ENCODE measurements at places on chromosomes 11 and 22. TPM values are rescaled to one million over a fixed set of nuclear protein-coding genes. Genes with fewer than 3 reads are reported as not detected.

Gene C1QTNF5
- 4.0 TPM for total RNA-seq

DNA sequence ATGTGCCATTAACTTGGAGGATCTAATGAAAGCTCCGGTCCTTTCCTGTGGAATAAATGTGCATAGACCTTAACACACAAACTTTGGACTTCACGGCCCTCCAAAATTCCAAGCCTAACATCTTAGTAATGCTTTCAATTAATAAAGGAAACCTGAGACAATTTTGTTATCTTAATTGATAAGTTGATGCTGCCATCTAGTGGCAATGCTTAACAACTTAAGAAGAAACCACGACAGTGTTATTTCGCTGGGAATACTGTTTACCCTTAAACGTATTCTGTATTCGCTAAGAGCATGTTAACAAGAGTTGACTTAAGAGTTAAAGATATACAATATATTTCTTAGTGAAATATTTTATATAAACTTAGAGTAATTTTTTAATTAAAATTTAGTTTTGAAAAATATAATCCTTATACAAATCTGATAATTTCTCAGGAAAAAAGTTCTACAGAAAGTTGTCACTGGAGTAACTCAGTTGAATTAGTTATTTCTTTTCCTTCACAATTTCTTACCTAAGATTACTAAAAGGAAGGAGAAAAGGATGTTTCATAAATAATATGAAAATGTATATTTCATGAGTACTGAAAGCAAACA is 35.0 kb upstream of the OR9G4 start:
- no peak overlapping the region for H3K27ac ChIP-seq
- no peaks in the 10 kb centered on the region for H3K36me3 ChIP-seq
- DNase-seq = no peak
- H3K27me3 ChIP-seq = no peaks in the 10 kb centered on the region

GRCh38 chr22:46913351-46913750 is 150.9 kb downstream of the TBC1D22A start:
- H3K4me3 ChIP-seq = no peak overlapping the region
- H3K27me3 ChIP-seq = no peaks in the 10 kb centered on the region
- H3K36me3 ChIP-seq = no peaks in the 10 kb centered on the region
- H3K4me1 ChIP-seq = no peaks in the 10 kb centered on the region

GRCh38 chr11:75524665-75525432 is 892 bp downstream of the GDPD5 start:
- H3K36me3 ChIP-seq = no peaks in the 10 kb centered on the region
- H3K27me3 ChIP-seq = no peaks in the 10 kb centered on the region
- no peak for DNase-seq
- H3K4me3 ChIP-seq = peak overlapping the region; percentile 74
- H3K27ac ChIP-seq = no peak overlapping the region

- no peaks in the 10 kb centered on the region for H3K4me1 ChIP-seq
- H3K27ac ChIP-seq = no peak overlapping the region
- no peaks in the 10 kb centered on the region for H3K27me3 ChIP-seq
- DNase-seq = no peak
Measured at GRCh38 chr11:50080256-50080655, 47.6 kb downstream of the OR4C45 start.

- H3K4me3 ChIP-seq = no peak overlapping the region
- peaks cover 4% of the 10 kb centered on the region for H3K4me1 ChIP-seq
- no peak overlapping the region for H3K27ac ChIP-seq
- peaks cover 4% of the 10 kb centered on the region for H3K27me3 ChIP-seq
- H3K36me3 ChIP-seq = no peaks in the 10 kb centered on the region
Measured at GRCh38 chr22:22058633-22059290, 76.2 kb upstream of the TOP3B start.

GRCh38 chr22:42509548-42509947 is 10.0 kb downstream of the RRP7A start:
- H3K4me3 ChIP-seq = no peak overlapping the region
- no peaks in the 10 kb centered on the region for H3K4me1 ChIP-seq
- DNase-seq = no peak
- H3K27ac ChIP-seq = no peak overlapping the region
- no peaks in the 10 kb centered on the region for H3K27me3 ChIP-seq

DNA sequence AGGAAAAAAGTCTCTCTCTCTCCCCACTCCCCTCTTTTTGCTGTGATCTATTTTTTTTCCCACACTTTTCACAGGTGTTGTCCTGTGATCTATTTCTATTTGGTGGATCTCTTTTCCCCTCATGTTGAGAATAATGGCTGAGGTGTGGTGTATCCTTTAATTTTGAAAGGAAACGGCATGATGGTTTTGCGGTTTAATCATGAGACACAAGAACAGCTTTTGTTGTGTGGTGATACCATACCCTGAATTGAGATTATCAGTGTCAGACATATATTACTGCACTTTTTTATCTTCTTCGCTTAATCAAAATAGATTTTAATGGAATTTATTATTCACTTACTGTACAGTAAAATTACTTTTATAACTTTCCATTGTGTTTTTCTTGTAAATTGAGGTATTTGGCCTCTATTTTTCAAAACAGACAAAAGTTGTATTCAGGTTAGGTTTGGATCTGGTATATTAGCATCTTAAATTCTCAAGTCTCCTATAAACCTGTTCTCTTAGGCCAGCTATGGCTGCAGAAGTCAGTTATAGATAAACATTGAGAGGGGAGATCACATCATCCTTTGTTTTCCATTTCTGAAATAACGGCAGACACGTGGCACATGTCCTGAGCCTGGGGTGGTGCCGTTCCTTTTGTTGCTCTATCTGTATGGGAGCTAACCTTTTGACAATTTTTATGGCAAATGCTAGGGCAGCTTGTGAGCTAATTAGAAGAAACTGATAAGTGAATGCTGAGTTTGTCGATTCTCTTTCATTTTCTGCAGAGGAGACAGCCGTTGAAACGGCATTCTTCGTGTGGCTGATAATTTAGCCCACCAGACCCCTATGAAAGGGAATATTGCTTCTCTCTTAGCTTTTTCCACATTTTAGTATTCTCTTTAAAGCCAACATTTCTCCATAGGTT is 25.8 kb downstream of the NF2 start:
- no peak overlapping the region for H3K27ac ChIP-seq
- no peak for DNase-seq
- no peak overlapping the region for H3K4me3 ChIP-seq

DNA sequence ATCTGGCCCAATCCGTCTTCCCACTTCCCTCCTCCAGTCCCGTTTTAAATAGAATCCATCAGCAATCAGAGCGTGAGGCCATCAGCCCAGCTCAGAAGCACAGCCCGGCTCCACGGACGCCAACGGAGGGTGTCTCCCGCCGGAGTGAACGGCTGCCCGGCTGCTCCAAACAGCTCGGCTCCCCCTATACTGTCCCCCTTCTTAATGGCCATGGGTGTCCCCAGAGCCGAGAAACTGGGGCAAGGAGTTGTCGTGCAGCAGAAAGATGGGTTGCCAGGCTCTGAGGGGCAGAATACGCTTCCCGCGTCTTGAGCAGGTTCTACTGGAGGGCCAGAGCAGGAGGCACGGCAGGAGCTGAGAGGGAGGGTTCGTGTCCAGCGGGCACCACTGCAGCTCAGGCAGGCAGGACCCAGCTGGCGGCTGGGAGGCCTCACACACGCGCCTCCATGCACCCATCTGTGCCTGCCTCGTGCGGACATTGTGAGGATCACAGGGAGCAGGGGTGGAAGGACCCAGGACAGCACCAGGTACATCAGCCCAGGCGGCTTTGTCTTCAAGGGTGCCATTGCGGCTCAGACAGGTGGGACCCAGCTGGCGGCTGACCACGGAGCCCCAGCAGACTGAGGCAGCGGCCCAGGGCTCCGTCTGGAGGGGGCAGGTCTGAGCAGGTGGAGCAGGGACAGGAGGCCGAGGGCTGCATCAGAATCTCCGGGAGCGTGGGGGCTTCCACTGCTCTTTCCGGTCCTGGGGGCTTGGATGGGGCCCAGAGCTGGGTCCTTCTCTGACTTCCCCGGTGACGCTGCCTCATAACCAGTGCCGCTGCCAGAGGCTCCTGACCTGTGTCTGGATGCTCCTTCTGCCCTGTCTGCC is 882.7 kb downstream of the BRD1 start:
- H3K4me1 ChIP-seq = no peaks in the 10 kb centered on the region
- DNase-seq = no peak
- no peaks in the 10 kb centered on the region for H3K27me3 ChIP-seq
- H3K36me3 ChIP-seq = no peaks in the 10 kb centered on the region
- H3K27ac ChIP-seq = no peak overlapping the region

DNA sequence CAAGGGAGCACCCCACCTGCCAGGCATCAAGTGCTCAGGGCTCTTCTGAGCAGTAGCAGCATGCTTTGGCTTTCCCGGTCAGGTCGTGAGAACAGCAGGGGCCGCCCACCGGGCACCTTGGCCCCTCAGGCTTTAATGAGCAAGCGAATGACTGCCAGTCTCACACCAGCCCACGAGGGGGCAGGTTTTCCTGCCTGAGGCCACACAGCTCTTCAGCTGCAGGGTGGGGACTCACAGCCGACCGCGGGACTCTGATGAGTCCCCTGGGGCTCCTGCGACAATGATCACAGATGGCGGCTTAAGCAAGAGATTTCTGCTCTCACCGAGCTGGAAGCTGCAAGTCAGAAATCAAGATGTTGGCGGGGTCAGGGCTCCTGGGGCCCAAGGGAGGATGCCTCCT is 14.3 kb upstream of the FGF19 start:
- DNase-seq = no peak
- H3K4me1 ChIP-seq = no peaks in the 10 kb centered on the region
- no peak overlapping the region for H3K4me3 ChIP-seq
- no peak overlapping the region for H3K27ac ChIP-seq
- peaks cover 32% of the 10 kb centered on the region for H3K27me3 ChIP-seq

Gene BET1L
- total RNA-seq = 11.3 TPM

Gene APOL5
- not detected for total RNA-seq

Gene ACR
- not detected for total RNA-seq

Gene LMNTD2
- not detected for total RNA-seq

Gene TIMP3
- total RNA-seq = 104 TPM

Gene PGA5
- total RNA-seq = not detected

DNA sequence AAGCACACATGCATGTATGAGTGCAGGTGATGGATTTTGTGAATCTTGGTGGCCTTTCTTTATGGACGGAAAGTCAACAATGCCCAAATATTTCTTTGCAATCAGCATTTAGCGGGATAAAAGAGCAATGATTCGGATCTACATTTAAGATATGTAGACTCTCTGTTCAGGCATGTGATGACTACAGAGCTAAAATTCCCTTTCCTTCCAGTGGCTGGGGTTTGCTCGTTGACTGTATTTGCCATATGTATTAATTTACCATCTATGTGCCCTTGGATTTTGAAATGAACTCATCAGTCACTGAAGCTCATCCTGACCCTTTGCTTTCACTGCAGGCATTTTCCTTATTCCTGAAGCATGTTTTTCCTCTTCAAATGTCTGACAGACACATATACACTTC is 13.6 kb downstream of the BLID start:
- H3K4me1 ChIP-seq = peaks cover 3% of the 10 kb centered on the region
- no peaks in the 10 kb centered on the region for H3K36me3 ChIP-seq
- no peak for DNase-seq
- no peak overlapping the region for H3K4me3 ChIP-seq
- peak overlapping the region; percentile 92 for H3K27ac ChIP-seq
- no peaks in the 10 kb centered on the region for H3K27me3 ChIP-seq

DNA sequence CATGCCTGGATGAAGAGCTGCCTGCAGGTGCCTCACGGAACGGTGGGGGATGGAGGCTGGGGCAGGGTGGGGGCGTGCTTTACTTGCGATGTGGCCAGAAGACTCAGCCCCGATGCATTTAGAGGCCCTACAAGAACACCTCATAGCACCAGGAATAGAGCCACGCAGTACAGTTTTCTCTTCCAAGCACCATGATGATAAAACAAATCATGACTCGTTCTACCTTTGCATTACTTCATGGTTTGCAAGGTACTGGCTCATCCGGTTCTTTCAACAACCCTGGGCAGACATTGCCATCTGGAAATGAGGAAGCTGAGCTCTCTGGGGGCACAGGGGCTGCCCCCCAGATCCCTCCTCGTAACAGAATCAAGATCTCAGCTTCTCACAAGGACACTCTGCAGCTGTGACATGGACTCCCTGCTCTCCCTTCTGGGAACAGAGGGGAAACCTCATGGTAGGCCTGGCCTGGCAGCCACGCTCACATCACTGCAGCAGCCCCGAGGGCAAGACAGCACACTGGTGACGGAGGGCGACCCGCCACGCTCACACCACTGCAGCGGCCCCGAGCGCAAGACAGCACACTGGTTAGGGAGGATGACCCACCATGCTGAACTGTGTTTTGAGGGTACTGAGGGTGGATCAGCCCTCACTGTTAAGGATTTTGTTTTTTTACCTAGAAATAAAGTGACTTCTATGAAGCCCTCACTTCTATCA is 46.9 kb downstream of the PHF21B start:
- no peaks in the 10 kb centered on the region for H3K4me1 ChIP-seq
- H3K36me3 ChIP-seq = no peaks in the 10 kb centered on the region
- H3K4me3 ChIP-seq = no peak overlapping the region
- no peak for DNase-seq
- no peak overlapping the region for H3K27ac ChIP-seq
- no peaks in the 10 kb centered on the region for H3K27me3 ChIP-seq
